SK-N-MC (cell line): ENCODE measurements at places on chromosomes 12 and 14.

GRCh38 chr12:99935608-99936007 is 49.1 kb downstream of the ANKS1B start:
- DNase-seq = no peak

GRCh38 chr14:81849714-81850113 is 316.1 kb upstream of the SEL1L start:
- no peak for DNase-seq

DNA sequence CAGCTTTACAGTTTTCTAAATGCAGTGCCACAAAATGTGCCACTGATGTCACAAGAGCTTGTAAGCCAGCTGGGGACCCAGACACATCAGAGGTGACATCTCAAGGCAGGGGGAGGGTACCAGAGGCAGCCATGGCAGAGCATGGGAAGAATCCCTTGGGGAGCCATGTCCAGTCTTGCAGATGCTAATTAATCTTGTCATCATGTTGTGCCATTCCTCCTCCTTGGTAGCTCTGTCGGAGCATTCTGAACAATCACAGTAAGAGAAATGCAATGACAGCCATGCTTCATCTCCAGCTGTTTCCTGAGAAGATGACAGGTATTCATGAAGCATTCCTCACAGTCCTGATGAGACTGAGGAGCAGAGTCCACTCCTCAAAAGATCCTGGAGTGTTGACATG is 287.9 kb downstream of the RPAP3 start:
- no peak for DNase-seq

- no peak for DNase-seq
Observed at GRCh38 chr14:34059037-34059924, 108.4 kb upstream of the EGLN3 start.

GRCh38 chr14:67446371-67447032 is 34.5 kb upstream of the PLEK2 start:
- no peak for DNase-seq

DNA sequence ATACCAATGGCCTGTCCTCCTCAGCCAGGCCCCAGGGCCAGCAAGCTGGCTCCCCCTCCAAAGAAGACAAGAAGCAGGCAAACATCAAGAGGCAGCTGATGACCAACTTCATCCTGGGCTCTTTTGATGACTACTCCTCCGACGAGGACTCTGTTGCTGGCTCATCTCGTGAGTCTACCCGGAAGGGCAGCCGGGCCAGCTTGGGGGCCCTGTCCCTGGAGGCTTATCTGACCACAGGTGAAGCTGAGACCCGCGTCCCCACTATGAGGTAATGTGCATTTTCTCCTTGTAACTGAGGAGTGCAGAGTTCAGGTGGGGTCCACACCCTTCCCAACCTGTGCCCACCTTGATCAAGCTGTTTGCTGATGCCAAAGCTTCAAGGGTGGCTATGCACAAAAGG is 23.4 kb downstream of the ACACB start:
- no peak for DNase-seq

DNA sequence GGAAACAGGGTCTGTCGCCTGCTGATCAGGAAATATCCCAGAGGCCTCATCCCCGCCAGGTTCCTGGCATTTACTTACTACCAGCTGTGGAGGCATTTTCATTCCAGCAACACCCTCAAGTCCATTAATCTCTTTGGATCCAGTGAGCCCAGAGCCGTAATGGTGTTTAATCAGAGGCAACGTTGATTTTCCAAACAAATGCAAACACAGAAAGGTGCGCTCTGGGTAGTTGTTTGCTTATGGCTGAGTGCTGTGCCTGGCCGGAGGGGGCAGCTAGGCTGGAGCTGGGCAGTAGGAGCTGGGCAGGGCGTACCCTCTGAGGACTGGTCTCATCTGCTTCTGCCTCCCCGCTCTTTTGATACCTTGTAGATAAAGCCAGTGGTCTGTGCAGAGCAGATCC is 110.6 kb downstream of the ADCK1 start:
- DNase-seq = no peak

DNA sequence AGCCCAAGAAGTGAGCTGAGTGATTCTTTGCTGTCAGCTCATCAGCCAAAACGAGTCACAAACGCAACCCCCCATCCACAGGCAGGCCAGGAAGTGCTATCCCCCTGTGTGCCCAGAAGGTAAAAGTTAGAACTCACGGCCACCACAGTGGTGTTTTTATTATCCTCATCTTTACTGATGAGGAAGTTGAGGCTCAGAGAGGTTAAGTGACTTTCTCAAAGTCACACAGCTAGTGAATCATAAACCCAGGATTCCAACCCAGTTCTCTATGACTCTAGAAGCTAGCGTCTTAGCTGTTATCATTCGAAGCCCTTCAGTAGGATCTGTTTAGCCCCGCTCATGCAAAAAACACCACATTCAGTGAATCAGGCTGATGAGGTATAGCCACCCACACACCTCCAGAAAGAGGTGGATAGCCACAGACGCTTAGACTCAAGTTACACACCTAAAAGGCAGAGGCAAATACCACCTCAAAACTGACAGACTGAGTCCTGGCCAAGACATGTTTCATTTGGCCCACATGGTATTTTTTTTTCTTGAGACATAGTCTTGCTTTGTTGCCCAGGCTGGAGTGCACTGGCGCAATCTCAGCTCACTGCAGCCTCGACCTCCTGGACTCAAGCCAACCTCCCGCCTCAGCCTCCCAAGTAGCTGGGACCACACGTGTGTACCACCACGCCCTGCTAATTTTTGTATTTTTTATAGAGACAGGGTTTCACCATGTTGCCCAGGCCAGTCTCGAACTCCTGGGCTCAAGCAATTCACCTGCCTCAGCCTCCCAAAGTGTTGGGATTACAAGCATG is 100.7 kb downstream of the SCARB1 start:
- no peak for DNase-seq
